ENCODE measurements at places on chromosomes 6 and 20.
A peak's percentile ranks its signal among the peaks of the same experiment; 100 is the strongest.

DNA sequence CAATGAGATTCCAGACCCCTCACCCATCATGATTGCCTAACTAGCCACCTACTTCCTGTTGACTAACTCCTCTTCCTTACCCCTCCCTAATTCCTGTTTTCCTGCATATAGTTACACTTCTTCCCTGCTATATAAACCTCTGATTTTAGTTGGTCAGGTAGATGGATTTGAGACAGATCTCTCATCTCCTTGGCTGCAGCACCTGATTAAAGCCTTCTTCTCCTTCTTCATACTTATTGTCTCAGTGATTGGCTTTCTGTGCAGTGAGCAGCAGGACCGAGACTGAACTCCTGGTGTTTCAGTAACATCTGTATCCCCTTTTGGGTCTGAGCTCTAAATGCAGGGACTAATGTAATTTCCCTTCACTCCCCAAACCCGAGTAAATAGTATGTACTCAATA, 51.7 kb upstream of the ATXN1 start:
- DNase-seq: no peak

DNA sequence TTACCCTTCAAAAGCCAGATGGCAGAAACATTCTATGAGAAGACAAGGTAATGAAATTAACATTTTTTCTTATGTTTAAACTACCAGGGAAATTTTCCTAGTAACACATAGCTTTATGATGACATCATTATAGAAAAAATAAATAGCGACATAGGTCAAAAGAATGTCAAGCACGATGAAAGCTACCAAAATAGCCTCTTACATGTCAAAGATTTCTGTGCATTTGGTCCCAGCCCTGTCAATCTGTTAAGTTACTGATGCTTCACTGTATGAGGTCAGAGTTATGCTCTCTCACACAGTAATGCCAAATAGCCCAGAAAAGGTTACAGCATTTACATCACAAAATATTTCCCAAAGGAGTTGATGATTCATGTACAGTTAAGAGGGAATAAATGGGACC, 199.8 kb upstream of the DEFB112 start:
- no peak for DNase-seq

GRCh38 chr6:101402622-101403031, 9.1 kb downstream of the GRIK2 start:
- no peak for DNase-seq

DNA sequence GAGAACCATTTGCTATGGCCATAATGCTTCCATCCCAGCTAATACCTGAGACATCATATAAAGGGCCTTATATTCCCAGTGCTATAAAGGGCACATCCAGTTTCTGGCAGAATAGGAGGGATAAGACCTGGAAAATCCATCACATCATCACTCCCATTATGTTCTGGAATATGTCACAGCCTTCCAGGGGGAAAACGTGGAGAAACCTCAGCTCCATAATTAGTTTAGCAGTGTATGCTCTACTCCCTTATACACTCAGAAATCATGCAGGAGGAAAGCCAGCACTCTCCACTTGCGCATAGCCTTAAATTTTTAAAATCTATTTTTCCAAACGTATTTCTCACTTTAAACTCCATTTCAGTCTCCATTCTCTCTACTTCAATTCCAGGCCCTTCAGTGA, 140.9 kb downstream of the ADGB start:
- DNase-seq: no peak

GRCh38 chr6:14144678-14145113, 27.1 kb downstream of the CD83 start:
- DNase-seq: peak; percentile 75

GRCh38 chr6:6417475-6417874, 97.0 kb upstream of the F13A1 start:
- DNase-seq: no peak

Measured in stimulated activated CD4-positive, alpha-beta T cell treated with anti-CD3 and anti-CD28 coated beads, Interleukin-4, amount 100 ng/mL, for 1 hour (primary cell).